AG09309 (cell line): ENCODE measurements at places on chromosomes 3 and 15.

DNA sequence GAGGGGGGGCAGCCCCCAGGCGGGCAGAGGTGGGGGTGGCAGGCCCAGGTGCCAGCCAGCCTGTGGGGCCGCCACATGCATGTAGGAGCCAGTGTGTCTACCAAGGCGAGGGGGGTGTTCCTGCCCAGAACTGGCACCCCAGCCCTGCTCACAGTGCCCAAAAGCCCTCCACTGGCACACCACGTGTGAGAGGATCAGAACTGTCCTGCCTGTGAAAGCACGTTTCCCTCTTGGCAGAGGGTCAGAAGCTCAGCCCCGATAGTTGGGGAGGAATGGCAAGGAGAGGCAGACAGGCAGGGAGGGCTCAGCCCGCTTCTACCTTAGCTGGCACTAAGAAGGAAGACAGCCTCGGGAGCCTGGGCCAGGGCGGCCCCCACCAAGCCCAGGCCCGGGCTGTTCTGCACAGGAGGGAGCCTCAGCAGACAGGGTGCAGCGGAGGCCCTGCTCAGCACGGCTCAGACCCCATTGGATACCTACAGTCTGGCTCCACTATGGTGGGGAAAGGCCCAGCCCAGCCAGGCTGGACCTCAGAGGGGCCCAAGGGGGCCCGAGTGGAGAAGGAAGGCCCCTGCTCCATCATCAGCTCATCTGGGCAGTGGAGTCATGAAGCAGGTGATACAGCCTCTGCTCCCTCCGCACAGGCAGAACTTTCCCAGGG lies 84.8 kb upstream of the LINGO1 start:
- DNase-seq = no peak

DNA sequence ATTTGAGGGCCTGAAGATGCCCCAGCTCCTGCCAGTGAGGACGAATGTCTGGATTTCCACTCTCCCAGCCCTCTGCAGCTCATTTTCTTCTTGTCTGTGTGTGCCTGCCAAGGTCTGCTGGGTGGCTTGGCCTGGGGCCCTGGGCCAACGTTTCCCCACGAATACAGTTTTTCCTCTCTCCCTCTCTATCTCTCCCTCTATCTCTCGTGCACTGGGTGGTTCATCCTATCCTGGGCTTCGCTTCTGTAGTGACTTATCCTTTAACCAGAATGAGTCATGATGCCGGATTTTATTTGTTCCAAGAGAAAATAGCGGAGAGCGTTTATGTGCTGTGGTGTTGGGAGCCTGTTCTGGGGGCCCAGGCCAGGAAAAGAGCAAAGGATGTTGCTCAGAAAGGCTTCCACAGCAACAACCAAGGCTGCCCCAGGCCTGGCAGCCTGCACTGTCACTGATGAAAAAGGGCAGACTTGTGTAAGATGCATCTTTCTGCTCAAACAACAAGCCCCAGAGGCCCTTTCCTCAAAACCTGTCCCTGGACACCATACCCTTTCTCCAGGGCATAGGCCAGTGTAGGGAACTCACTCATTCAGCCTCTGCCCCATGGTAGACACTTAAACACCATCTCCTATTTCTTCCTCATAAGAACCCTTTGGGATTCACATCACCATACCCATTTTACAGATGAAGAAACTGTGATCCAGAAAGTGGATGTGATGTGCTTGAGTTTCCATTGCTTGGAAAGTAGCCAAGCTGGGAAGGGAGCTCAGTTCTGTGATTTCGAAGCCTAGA lies 47.3 kb downstream of the ITGA11 start:
- DNase-seq = peak; percentile 89

GRCh38 chr15:65796610-65797078 lies 4.6 kb upstream of the DENND4A start:
- peak; percentile 34 for DNase-seq

DNA sequence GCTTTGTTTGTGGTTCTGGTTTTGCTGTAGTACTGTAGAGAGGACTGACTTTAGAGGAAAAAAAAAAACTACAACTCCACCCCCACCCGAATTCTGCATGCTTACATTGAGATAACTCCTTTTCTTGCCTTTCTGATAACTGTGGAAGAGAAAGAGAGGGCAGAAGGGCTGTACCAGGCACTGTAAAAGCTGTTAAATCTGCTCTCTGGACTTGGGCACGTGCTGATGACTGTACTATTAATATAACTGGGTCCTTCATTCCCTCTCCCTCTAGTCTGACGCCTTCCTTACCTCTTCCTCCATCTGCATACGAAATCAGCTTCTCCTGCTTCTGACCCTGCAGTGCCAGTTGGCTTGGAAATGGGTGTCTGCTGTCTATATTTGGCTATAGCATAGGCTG lies 15.0 kb downstream of the MAPKBP1 start:
- DNase-seq = no peak

DNA sequence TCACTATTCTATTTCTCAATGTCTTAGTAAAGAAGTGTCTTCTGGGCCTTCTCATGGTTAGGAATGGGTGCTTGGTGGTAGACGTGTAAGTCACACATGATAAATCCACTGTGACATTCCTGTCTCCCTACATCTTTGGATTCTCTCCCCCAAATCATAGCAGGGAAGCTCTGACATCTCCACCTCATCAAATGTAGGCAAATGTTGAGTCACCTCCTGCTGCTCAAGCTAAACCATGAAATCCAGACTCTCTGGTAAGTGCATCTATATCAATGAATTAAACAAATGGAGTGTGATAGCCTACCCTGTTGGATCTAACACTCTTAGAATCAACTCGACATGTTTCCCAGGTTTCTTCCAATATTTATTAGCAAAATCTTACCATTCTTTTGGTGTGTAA lies 42.8 kb upstream of the RPL35A start:
- DNase-seq = no peak

GRCh38 chr3:194089357-194090177 lies 46.4 kb upstream of the HES1 start:
- peak; percentile 100 for DNase-seq

- no peak for DNase-seq
Observed at GRCh38 chr15:64979252-64979710, 10.4 kb downstream of the SPG21 start.

DNA sequence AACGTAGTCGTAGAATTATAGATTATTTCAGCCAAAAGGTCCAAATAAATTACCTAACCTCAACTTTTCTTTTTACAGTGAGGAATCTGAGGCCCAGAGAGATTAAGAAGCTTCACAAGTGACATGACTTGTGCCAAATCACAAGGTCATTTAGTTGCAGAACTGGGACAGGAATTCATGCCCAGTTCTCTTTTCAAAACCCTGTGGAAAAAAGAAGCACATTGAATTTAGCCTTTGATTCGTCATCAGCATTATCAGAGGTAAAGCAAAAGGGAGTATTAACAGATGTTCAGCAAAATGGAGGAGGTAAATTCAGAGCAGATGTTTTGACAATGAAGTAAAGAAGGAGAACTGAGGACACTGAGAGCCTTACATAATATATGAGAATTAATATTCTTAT lies 4.5 kb downstream of the SERPINI2 start:
- no peak for DNase-seq

DNA sequence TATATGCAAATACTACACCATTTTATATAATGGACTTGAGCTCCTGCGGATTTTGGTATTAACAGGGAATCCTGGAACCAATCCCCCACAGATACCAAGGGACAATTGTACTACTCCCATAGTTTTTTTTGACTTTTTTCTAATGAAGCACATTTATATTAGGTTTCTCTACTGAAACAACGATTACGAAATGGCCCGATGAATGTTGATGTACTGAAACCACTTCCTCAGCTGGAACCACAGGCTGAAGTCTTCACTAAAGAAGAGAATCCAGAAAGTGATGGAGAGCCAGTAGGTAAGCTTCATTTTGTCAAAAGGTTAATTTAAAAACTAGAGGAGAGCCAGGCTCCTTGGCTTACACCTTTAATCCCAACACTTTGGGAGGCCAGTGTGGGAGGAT lies 121.5 kb upstream of the LRRFIP2 start:
- DNase-seq = no peak

DNA sequence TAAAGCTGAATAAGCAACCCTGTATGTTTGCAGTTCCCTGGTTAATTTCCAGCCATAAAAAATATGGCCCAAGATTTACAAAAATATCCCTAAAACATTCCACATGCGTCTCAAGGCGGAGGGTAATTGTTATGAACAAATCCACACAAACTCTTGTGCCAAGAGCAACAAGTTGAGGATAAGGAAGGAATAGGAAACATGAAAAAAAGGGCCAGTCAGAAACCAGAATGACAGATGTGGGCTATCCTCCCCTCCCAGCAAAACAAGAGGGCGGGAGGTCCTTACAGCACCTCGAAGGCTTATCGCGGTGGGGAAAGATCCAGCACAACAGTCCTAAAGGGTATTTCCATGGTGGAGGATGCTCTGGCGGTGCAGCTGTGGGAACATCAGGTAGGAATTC lies 155.6 kb upstream of the HES1 start:
- no peak for DNase-seq

- no peak for DNase-seq
Observed at GRCh38 chr15:85421116-85421925, 40.9 kb downstream of the AKAP13 start.

- DNase-seq = peak; percentile 23
Observed at GRCh38 chr15:69523010-69524001, 70.7 kb downstream of the RPLP1 start.

DNA sequence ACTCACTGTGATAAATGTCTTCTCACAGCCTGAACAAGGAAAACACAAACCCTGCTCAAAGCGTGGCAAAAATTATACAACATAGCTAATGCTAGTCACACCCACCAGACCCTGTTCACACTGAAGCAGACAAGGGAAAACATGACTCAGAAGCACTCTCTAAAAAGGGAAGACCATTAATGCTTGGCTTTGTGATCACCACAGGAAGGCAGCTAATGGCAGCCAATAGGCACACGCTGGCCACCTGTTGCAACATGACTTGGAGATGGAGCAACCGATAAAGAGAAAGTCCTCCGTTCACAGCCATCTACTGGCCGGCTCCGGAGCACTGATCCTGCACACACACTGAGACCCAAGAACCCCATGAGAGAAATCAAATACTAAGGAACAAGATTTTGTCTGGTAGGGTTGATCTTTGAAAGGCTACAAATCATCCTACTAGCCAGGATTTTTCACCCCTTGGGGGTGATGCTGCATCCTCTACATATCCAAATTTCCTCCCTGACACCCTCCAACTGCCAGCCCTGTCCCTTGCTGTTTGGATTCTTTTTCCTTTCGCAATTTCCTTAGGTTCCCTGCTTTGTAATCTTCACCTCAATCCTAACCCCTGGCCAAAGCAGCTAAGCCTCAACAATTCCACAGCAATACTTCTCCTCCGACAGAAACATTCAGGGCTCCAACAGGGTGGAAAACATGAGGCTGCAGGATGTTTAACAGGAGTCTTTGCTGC lies 3.2 kb downstream of the ZXDC start:
- peak; percentile 92 for DNase-seq

DNA sequence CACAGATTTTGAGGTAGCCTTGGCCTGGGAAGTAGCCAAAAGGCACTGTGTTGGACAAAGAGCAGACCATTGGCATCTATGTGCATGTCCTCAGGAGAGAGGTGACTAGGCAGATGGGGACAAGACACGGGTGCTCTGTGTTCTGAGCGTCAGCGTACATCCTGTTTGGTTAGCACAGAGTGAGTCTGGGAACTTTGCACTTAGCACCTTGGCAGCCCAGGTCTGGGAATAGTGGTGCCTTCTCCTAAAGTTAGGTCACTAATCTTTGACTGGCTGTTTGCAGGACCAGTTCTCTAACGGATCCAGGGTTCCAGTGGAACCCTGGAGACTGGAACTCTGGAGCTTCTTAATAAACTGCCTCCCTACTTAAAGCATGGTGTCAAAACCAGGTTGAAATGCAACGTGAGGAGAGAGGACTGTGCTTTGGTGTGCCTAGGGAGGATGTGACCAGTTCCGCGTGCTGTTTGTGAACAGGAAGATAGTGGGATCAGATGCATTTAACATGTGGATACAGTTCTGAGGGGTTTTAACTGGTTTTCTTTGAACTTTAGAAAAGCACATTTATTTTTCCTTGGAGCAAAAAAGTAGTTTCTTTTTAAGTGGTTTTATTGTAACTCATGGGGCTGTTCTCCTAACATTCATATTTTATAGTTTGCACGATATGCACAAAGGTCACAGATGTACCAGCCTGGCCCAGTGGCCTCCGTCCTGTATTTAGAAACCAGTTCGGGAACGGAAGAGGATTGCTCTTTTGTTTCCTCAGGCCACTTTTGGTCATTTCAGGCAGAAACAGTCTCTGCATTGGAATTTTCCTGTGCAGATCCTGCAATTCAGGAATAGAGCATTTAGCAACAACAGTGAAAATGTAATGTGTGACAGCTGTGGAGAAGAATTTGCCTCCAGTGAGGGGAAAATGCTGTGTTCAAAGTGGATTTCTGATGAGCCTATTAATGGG lies 48.8 kb downstream of the ABHD2 start:
- no peak for DNase-seq

DNA sequence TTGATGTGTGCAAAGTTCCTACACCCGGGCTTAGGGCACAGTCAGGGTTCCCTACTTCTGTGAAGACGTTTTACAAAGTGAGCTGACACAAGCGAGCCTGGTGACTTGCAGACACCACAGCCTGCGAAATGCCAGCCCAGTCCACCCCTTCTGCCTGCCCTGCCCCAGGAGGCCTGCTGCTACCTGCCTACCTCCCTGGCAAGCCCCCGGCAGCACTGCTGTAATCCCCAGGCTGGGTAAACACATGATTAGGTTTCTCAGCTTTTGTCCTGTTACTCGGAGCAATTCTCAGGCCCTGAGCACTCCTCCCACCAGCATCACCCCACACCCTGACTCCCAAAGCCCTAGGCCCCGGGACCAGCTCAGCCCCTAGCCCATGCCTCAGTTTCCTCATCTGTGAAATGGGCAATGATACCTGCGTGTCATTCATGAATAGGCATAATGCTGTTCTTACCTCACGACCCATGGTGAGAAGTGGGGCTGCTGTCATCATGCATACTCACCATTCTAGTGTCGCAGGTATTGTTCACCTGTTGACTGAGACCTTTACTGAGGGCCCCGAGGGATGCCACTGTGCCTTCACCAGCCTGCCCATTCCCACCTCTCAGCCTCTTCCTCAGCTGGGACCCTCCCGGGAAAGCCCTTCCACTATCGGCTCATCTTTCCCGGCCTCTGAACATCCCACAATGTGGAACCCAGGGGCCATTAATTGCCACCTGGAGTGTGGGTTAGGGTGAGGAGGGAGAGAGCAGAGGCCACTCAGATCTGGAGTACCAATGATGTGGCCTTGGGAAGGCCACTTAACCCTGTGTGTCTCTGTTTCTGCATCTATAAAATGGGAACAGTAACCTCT lies 31.5 kb upstream of the SLC6A6 start:
- DNase-seq = no peak

DNA sequence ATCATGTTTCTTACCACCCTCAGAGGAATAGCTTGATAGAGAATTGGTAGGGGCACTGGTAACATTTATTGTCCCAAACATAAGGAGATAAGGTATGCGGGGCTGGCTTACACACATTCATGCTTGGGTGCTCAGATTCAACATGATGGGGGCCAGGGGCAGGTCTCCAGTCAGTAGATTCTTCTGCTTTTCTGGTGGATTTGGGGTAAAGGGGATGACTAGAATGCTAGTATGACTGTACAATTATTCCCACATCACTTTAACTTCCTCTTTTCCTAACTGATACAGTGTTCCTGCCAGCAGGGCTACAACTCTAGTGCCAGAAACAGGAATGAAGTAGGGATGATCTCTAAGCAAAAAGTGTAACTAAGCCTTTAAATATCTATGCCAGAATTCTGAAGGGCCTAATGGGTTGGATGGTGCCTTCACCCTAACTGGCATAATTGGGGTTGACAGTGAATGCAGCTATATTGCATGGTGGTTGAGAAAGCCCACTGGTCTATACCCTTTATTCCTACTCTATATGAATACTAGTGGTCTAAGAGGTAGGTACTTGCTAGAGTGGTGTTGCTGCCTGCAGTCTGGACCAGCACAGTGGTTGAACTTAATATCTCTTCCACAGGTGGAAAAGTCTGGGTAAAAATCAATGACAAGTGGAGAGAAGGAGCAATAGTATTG lies 117.4 kb downstream of the IL12A start:
- DNase-seq = no peak
